ENCODE measurements at places on chromosomes 16 and 17.

GRCh38 chr17:66950325-66950724, 14.2 kb upstream of the CACNG4 start:
- DNase-seq = no peak

DNA sequence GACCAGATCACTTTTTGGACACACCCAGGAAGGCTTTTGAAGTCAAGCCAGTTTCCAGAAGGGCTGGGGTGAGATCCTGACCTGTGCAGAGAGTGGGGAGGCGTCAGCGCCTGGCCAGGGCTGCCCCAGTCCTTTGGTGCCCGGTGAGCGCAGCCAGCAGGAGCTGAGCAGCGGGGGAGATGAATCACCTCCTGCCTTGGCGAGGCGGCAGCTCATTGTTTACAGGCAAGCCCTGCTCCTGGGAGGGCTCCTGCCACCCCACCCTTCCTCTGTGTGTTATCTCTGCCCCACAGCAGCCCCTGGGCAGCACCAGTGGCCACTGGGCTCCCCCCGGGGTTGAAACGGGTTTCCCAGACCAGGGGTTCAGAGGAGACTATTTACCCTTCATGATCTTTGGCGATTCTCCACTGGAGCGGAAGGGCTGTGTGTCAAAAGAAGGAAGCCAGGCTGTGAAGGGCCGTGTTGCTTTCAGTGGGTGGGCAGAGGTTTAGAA, 14.1 kb upstream of the ITGB4 start:
- DNase-seq = no peak

GRCh38 chr17:73874008-73874720, 229.9 kb upstream of the SDK2 start:
- DNase-seq = no peak

GRCh38 chr17:33371377-33371776, 78.3 kb upstream of the ASIC2 start:
- DNase-seq = no peak

DNA sequence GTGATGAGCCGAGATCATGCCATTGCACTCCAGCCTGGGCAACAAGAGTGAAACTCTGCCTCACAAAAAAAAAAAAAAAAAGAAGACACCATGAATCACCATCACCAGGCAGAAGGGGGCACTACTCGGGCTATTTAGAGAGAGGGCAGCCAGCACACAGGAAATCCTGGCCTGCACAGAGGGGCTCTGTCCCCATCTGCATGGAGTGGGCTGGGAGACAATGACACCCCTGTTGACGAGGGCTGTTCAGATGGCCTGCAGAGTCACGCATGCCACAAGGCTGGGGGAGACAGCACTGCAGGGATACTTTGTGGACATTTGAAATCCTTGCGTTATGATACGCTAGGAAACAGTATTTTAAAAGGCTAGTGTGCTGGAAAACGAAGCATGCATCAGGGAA, 48.3 kb downstream of the CUEDC1 start:
- no peak for DNase-seq

DNA sequence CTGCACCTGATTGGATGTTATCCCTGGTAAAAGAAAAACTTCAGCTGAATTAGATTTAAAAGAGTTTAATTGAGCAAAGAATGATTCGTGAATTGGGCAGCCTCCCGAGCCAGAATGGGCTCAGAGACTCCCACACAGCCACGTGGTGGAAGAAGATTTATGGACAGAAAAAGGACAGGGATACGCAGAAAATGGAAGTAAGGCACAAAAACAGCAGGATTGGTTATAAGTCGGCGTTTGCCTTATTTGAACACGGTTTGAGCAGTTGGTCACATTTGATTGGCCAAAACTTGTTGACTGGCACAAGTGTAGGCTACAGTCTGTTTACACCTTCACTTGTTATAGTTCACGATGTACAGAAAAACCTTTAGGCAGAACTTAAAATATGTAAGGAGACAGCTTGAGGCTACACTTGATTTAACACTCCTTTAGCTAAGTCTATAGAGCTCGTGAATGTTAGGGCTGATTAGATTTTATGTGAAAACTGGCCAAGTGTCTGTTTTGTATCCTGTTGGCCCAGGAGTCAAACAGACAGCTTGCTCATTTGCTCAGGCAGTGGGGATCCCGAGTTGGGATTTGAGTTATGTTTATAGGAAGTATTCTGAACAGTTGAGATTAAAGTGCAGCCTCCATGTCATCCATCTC, 119.5 kb upstream of the SHISA6 start:
- no peak for DNase-seq

DNA sequence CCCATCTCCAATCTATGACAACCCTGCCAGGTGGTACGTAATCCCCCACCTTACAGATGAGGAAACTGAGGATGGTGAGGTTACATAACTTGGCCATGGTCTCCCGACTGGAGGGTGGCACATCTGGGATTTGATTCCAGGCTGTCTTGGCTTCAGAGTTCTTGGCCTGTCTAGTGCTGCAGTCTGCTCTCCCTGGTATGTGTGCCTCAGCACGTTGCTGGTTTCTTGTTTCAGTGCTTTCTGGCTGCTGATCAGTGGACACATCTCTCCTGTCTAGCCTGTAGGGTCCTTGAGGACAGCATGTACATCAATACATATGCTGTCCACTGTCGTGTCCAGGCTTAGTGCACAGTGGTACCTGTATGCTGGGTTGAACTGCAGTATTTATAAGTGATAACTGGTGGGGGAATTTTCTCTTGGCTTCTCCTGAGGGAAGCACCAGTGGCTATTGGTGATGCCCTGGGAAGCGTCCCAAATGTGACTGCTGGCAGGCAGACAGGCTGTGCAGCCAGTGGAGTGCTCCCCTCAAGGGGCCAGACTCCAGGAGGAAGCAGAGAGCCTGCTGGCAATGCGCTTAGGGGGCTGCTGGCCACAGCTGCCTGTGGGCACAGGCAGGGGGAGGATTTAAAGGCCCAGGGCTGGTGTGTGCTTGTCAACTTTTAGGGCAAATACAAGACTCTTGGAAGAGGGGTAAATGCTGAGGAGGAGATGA, 14.4 kb downstream of the CTRL start:
- no peak for DNase-seq

- no peak for DNase-seq
Observed at GRCh38 chr17:61394630-61395408, 4.8 kb upstream of the TBX2 start.

DNA sequence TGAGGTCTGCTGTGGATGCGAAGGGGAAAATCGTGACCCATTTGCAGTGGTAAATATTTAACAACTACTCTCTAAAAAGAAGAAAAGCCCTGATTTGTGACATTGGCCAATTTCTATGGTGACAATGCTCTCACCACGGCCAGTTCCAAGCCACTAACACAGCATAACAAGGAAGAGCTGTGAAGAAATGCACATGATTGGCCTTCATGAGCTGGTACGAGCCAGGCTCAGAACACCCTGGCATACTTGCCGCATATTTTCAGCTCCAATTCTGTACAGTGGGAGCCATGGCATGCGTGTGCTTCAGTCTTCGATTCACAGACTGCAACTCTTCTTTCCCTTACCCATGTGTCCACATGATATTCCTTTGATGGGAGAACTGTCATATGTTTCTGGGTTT, 363.9 kb upstream of the CDH5 start:
- DNase-seq = no peak

- no peak for DNase-seq
Observed at GRCh38 chr16:1125471-1125870, 27.4 kb upstream of the CACNA1H start.

DNA sequence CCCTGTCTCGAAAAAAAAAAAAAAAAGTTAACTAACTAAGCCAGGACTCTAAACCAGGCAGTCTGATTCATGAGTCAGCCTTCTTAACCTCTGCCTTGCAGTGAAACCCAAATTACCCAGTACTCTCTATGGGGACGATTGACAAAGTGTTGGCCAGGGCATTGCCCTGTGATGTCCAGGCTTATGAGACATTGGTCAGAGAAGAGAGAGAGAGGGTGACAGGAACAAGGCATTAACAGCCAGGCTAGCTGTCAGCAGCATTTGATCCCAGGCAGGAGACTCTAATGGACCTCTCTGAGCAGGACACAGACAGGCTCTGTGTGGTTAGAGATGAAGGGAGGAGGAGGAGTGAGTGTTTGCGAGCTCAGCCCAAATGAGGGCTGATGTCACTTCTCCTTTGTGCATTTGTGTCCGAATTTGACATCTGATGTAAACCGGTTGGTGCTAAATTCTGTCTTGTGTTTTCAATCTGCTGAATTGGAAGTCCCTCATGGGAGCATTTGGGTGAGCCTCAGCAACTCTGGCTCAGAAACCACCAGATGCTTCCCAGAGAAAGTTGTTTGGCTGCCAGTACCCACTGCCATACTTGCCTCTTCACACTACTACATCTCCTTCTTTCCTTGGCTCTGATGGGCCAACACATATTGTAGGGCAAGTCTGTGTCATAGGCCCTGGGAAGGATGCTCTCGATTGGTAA, 4.3 kb upstream of the MYL4 start:
- no peak for DNase-seq

DNA sequence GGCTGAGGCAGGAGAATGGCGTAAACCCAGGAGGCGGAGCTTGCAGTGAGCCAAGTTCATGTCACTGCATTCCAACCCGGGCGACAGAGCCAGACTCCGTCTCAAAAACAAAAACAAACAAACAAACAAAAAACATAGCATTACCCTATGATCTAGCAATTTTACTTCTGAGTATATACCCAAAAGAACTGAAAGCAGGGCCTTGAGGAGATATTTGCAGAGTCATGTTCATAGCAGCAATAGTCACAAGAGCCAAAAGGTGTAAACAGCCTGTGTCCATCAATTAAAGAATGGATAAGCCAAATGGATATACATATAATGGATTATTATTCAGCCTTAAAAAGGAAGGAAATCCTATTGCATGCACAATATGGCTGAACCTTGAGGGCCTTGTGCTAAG, 63.1 kb downstream of the TOM1L2 start:
- DNase-seq = no peak

GRCh38 chr16:87829622-87829980, 39.7 kb downstream of the SLC7A5 start:
- no peak for DNase-seq

GRCh38 chr17:5861246-5861645, 208.9 kb upstream of the WSCD1 start:
- no peak for DNase-seq

- no peak for DNase-seq
Observed at GRCh38 chr16:25014500-25015147, 545 bp downstream of the ARHGAP17 start.

- no peak for DNase-seq
Observed at GRCh38 chr17:77205396-77206125, 64.8 kb downstream of the SEC14L1 start.

- no peak for DNase-seq
Observed at GRCh38 chr16:71974068-71974818, 26.0 kb downstream of the PKD1L3 start.
